Adrenal gland (tissue), 19 donors: ENCODE measurements at places on chromosomes 2 and 18. TPM values are rescaled to one million over a fixed set of nuclear protein-coding genes. Genes with fewer than 3 reads are reported as not detected.

DNA sequence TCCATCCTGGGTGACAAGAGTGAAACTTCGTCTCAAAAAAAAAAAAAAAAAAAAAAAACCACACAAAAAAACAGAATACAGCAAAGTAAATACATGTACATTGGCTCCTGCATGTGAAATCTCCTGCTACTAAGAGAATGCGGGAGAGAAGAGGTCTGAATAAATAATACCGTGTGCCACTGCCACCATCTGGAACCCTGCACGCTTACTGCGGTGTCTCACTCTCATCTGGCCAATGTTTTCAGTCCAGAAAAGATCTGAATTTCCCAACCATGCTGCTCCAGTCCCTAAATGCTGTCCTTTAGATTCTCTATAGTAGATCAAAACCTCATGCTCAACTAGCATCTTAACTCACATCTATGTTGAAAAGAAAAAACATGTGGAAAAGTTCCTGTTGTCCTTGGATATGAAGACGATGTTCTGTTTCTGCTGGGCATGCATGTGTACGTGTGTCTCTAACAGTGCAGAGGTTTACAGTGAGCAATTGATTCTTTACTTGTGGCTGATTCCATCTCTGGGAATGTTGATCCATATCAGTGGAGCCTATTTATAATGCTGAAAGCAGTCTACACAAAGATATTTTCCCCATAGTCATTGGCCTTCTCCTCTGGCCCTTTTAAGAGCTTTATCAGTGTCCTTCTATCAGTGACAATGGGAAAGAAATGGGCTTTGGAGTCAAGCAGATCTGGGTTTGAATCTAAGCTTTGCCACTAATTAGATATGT lies 11.9 kb downstream of the STON1 start:
- no peak overlapping the region for H3K4me3 ChIP-seq
- no peaks in the 10 kb centered on the region for H3K4me1 ChIP-seq
- no peak for DNase-seq
- no peak overlapping the region for H3K27ac ChIP-seq

DNA sequence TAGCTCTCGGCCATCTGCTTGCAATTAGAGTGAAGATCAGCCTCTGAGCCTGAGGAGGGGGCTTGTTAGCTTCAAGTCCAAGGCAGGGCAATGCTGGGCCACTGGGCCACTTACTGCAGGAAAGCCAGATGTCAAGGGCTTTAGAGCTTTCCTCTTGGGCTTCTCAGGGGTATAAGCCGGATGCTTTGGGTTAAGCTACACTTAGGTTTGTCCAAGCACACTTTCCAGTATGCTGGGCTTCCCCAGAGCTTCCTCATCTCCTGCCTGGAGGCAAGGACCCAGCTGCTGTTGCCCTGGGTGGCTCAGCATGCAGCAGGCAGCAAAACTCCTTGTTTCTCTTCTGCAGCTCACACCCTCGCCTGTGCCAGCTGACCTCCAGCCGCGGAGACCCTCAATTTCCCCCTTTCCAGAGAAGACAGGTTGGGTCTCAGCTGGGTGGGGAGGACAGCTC lies 29.0 kb upstream of the ATOH8 start:
- DNase-seq = no peak
- no peaks in the 10 kb centered on the region for H3K36me3 ChIP-seq
- no peaks in the 10 kb centered on the region for H3K27me3 ChIP-seq
- H3K4me3 ChIP-seq = no peak overlapping the region

The SGPP2 gene
- total RNA-seq = 22.0 TPM

DNA sequence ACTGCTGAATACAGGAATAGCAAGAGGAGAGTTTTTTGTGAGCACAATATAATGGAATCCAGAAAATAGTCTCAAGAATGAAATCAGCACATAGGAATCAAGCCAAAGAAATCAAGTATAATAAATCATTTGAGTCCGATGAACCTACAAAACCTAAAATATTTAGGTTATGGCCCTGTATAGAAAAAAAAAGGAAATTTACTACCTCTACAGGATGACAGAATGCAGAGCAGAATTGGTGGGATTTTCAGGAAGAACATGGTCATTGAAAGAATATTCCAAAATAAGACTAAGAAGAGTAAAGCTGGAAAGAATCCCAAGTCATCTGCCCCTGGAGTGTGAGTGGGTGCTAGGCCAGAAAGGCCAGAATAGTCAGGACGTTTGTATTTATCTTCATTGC lies 1041.2 kb upstream of the CDH2 start:
- H3K4me3 ChIP-seq = no peak overlapping the region
- no peaks in the 10 kb centered on the region for H3K27me3 ChIP-seq

The TTC31 gene
- total RNA-seq = 13.3 TPM

DNA sequence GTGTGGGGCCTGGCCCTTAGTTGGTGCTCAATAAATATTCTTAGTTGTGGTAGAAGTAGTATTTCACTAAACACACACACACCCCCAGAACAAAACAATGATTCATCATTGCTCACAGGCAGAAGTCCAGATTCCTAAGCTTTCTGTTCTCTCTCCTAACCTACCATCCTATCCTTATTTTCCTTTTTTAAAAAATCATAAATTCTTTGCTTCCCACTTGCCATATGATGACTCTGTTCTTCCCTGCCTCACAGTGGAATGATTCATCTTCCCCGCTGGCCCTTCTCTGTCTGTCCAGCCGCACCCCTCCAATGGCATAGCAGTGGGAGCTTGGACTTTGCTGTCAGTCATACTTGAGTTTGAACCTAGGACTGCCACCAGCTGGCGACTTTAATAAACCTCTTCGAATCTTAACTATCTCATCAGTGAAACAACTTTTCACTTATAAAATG lies 5.2 kb downstream of the EML6 start:
- no peaks in the 10 kb centered on the region for H3K36me3 ChIP-seq
- H3K4me1 ChIP-seq = peaks cover 3% of the 10 kb centered on the region
- no peak for DNase-seq
- H3K27me3 ChIP-seq = no peaks in the 10 kb centered on the region
- H3K4me3 ChIP-seq = no peak overlapping the region

DNA sequence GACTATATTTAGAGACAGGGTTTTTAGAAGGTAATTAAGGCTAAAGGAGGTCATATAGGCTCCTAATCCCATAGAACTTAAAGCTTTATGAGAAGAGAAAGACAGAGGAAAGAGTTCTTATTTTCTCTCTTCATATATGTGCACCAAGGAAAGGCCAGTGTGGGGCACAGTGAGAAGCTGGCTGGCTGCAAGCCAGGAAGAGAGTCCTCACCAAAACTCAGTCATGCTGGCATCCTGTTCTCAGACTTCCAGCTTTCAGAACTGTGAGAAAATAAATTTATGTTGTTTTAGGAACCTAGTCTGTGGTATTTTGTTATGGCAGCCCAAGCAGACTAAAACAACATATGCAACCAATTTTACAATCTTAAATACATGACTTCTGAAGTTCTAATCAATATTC lies 31.5 kb upstream of the ATIC start:
- H3K27ac ChIP-seq = no peak overlapping the region
- no peaks in the 10 kb centered on the region for H3K36me3 ChIP-seq
- no peak overlapping the region for H3K4me3 ChIP-seq
- H3K4me1 ChIP-seq = no peaks in the 10 kb centered on the region
- no peak for DNase-seq

DNA sequence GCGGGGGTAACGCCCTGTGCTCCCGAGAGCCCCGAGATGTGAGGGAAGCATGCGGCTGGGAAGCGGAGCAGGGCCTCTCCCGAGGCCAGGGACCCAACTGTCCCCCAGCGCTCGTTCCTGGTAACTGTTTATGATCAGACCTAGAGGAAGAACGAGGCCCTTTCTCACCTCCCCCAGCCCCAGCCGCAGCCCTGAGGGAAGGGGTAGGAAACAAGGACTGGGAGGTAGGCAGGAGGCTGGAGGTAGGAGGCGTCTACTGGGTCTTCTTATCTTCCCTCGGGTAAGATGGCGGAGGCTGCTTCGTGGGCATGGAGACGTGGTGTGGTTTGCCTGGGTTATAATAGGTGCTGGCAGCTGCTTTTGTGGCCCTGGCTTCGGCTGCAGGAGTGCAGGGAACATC lies 335.8 kb downstream of the ZNF521 start:
- no peak for DNase-seq
- H3K4me3 ChIP-seq = no peak overlapping the region
- H3K27me3 ChIP-seq = peaks cover 5% of the 10 kb centered on the region
- H3K4me1 ChIP-seq = no peaks in the 10 kb centered on the region

The SP140 gene
- 1.6 TPM for total RNA-seq

DNA sequence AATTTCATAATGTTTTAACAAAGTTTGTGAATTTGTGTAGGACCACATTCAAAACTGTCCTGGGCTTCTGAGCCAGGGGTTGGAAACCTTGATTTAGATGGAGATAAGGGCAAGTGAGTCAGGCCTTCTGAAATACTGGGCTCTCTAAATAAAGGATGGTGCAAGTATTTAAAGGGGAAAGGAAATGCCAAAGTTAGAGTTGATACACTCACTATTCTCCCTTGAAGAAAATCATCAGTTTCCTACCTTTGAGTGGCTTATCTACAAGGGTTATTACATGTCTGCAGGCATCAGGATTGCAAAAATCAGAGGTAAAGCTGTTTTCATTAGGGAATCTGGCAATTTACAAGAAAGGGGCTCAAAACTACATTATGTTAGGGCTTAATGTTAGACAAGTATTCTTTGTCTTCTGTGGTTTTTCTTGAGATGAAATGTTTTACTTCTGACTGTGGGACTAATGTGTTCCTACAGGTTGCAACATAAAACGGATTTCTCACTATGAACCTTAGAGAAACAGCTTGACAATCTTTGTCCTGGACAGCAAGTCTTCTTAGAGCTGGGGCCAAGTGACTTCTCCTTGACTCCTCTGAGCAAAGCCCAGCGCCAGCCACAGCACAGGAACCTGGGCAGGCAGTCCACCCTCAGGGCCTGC lies 31.1 kb downstream of the RNU4ATAC start:
- peak overlapping the region; percentile 66 for H3K27ac ChIP-seq
- no peak overlapping the region for H3K4me3 ChIP-seq
- no peaks in the 10 kb centered on the region for H3K36me3 ChIP-seq
- DNase-seq = no peak
- peaks cover 72% of the 10 kb centered on the region for H3K4me1 ChIP-seq
- H3K27me3 ChIP-seq = no peaks in the 10 kb centered on the region

- H3K4me1 ChIP-seq = no peaks in the 10 kb centered on the region
- H3K27ac ChIP-seq = no peak overlapping the region
- no peak for DNase-seq
- H3K36me3 ChIP-seq = no peaks in the 10 kb centered on the region
These were observed 720.2 kb downstream of the SLC4A3 start for GRCh38 chr2:220347626-220348025.

DNA sequence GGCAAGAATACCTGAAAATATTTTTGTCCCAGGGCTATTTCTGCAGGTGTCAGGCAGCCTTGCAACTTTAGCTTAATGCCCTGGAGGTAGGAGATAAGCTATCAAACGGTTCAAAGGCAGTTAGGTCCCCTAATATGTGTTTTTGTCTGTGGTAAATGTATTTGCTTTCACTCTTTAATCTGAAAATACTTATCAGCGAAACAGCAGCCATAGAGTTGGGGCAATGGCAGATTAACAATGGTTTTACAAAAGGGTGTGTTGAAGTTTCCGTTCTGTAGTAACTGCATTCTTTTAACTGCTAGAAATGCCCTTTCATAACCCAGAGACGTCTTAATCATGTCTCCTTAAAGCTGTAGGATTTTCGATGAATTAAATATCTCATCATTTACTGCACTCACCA lies 265.0 kb upstream of the TRIB2 start:
- H3K4me3 ChIP-seq = no peak overlapping the region
- H3K27me3 ChIP-seq = no peaks in the 10 kb centered on the region
- H3K27ac ChIP-seq = no peak overlapping the region
- no peaks in the 10 kb centered on the region for H3K36me3 ChIP-seq

GRCh38 chr2:28160986-28161425 lies 231.7 kb upstream of the FOSL2 start:
- H3K36me3 ChIP-seq = no peaks in the 10 kb centered on the region
- H3K4me3 ChIP-seq = no peak overlapping the region
- no peak for DNase-seq
- no peak overlapping the region for H3K27ac ChIP-seq
- peaks cover 23% of the 10 kb centered on the region for H3K4me1 ChIP-seq
- no peaks in the 10 kb centered on the region for H3K27me3 ChIP-seq

The TANC1 gene
- 31.2 TPM for total RNA-seq

- H3K27me3 ChIP-seq = no peaks in the 10 kb centered on the region
- DNase-seq = no peak
- no peak overlapping the region for H3K27ac ChIP-seq
- peaks cover 5% of the 10 kb centered on the region for H3K4me1 ChIP-seq
- H3K4me3 ChIP-seq = no peak overlapping the region
These were observed 25.0 kb downstream of the CREG2 start for GRCh38 chr2:101362316-101362715.

DNA sequence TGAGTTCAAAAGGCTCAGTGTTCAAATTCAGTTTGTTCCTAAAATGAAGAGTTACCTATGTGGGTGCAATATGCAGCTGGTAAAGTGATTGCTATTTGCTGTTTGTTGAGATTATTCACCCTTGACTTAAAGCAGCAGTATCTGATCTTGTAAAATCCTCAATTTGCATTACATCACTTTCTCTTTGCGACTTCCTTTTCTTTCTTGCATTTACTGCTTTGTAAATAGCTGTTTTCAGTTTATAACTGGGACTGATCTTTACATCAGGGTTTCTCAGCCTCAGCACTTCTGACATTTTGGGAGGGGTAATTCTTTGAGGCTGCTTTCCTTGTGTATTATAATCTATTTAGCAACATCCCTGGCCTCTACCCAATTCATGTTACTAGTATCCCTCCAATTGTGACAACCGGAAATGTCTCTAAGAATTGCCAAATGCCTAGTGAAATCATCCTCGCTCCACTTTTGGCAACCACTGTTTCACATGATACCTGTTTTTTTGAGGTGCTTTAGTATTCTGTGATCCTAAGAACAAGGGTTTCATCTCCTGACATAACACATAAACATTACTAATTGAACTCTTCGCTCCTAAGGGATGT lies 12.1 kb upstream of the ERCC3 start:
- no peaks in the 10 kb centered on the region for H3K4me1 ChIP-seq
- no peaks in the 10 kb centered on the region for H3K36me3 ChIP-seq
- H3K27me3 ChIP-seq = no peaks in the 10 kb centered on the region
- no peak overlapping the region for H3K4me3 ChIP-seq
- no peak for DNase-seq
- H3K27ac ChIP-seq = no peak overlapping the region

- H3K27ac ChIP-seq = no peak overlapping the region
- H3K36me3 ChIP-seq = peaks cover 26% of the 10 kb centered on the region
- no peaks in the 10 kb centered on the region for H3K4me1 ChIP-seq
- no peaks in the 10 kb centered on the region for H3K27me3 ChIP-seq
These were observed 142.9 kb upstream of the IL1R2 start for GRCh38 chr2:101848769-101849410.

DNA sequence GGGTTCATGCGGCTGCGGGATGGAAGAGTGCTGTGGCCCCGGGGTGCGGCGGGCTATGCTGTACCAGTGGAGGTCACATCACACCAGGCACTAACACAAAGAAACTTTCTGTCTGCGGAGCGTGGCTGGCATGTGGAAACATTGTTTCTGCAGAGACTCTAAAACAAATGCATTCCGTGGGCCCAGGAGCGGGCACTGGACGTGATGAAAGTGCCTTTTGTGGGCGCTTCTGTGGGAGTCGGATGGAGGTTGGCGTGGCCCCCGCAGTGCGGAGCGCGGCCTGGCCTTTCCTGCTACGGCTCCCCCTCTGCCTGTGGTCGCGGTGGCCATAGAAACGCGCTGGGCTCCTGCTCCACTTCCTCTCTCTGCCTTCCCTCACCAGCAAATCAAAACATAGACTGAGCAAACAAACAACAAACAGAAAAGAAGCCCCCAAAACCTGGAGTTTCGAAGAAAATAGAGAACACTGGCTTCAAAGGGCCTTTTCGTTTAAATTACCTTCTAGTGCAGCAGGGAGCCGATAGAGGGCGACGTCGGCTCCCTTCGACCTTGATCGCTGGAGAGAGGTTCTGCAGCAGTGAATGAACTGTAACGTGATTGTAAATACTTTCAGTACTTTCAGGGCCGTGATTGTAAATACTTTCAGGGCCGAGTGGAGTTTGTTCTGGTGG lies 51.4 kb downstream of the KIF5C start:
- no peak overlapping the region for H3K4me3 ChIP-seq
- no peaks in the 10 kb centered on the region for H3K27me3 ChIP-seq
- H3K36me3 ChIP-seq = no peaks in the 10 kb centered on the region
